Epithelial cell of proximal tubule (primary cell): ENCODE measurements at places on chromosomes 5 and 9.

DNA sequence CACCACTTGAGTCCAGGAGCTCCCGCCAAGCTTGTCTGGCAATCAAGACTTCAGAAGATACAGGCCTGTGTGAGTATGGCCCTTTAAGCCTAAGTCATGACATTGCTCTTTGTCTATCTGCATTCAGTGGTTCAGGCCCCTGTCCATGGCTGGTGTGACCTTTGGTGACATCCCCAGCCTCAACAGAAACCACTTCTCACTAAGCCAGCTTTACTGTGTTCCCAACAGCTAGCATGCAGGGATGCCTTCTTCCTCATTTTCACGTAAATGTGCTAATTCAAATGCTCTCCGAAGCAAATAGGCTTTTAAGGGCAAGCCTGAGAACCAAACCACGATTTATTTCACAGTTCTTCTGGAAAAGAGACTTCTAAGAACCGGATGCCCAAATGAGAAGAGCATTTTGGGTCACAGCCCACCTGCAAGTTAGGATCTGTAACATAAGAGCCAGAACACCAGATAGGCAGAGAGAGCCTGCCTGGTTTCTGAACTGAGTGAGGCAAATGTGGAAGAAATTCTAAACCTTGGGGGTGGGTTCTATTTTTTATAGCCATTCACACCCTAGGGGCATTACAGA is 14.9 kb downstream of the CD180 start:
- no peak for DNase-seq

GRCh38 chr5:1555011-1555807 is 31.4 kb upstream of the LPCAT1 start:
- DNase-seq, result peak; percentile 95

GRCh38 chr9:36064448-36065037 is 27.8 kb downstream of the RECK start:
- no peak for DNase-seq

- no peak for DNase-seq
Observed at GRCh38 chr9:94630281-94630680, 9.0 kb downstream of the FBP1 start.

DNA sequence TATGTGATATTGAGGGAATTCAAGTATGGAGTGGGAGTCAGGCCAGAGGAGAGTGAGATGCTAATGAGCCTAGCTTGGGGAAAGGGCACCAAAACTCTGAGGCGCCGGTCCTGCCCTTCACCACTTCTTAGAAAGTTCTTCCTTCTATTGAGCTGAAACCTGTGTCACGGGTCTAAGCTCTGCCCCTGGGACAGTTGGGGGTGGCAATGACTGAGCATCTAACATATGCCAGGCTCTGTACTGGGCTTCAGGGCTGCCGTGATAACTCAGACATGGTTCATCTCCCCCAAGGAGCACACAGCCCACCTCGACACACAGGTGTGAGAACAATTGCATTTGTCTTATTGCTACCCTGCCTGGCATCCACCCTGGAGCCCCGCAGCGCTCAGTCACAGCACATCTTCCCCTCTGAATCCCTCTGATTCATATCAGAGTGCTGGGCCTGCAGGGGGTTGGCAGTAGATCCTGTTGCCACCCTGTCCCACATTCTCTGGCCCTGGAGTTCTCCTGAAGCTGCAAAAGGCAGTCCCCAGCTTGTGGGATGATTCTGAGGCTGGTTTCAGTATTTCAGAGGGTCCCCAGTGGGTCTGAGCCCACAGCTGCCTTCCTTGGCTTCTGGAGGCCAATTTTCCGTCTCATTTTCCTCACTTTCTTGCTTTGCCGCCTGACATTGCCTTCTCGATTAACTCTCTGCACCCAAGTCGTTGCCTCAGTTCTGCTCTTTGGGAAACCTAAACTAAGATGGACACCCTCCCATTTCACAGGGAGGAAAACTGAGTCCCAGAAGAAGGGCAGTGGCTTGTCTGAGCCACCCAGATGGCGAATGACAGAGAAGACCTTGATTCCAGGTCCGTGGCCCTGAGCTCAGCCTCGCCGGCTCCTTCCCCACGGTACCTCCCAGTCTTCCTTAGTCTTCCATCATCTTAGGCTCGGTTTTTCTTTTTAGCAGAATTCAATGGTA is 42.5 kb downstream of the ALG2 start:
- no peak for DNase-seq

DNA sequence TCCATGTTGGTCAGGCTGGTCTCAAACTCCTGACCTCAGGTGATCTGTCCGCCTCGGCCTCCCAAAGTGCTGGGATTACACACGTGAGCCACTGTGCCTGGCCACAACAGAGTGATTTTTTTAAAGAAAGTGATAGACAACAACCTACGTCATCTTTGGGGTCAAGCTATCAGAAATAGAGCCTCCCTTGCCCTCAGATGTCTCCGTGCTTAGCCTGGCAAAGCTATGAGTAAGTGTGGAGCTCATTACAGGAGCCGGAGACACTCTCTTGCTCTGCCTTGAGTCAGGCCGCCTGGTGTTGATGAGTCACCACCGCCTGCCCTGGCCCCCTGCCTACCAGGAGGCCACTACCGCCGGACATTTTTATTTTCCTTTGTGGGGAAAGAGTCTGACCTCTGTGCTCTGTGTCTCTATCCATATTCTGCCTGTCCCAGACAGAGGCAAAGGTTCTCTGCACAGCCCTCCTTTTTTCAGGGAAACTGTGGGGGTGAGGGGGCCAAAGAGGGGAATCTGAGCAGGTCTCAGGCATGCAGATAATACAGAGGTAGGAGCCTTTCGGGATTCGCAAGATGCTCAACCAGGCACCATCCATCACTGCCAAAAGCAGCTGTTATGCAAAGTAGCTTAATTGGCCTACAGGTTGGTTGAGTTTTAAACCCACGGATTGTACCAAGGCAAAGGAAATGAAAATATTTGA is 123.7 kb upstream of the CPEB4 start:
- peak; percentile 91 for DNase-seq

GRCh38 chr5:159263569-159263905 is 447 bp downstream of the UBLCP1 start:
- no peak for DNase-seq

- DNase-seq, result no peak
Observed at GRCh38 chr5:50445296-50445949, 4.3 kb upstream of the EMB start.

- peak; percentile 93 for DNase-seq
Observed at GRCh38 chr9:91060520-91061343, 259.1 kb downstream of the SYK start.

- no peak for DNase-seq
Observed at GRCh38 chr5:125703616-125704015, 719.6 kb upstream of the GRAMD2B start.

DNA sequence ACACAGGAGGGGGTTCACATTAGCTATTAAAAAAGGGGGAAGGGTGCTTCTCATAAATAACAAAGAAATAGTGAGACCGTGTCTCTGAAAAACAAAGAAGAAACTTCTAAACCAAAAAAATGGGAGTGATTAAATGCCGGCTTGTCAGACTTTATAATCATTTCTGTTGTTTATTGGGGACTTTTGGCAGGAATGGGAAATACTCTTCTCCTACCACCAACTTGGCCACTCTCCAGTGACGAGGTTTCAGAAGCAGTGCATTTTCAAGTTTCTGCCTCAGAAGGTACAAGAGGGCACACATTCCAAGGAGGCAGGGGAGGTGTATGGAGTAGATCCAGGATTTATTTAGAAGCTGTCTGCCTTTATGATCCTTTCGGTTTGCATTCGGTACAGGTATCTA is 46.2 kb downstream of the LIX1 start:
- DNase-seq, result peak; percentile 26

- DNase-seq, result no peak
Observed at GRCh38 chr5:95649842-95650620, 3.5 kb downstream of the RFESD start.

DNA sequence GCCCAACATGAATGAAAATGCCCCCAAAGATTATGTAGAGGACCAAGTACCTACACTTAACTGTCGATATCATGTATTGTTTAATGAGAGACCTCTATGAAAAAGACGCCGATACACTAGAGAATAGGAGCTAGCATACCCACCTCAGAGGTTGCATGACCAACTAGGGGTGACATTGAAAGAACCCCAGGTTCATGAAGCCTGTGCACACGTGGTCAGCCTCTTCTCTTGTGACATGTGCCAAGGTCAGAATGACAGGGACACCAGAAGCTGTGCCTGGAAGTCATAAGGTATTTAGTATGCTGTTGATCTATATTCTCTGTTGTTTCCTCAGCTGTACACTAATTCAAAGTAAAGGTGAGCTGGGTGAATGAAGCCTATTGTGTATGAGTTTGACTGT is 1594.1 kb downstream of the EFNA5 start:
- DNase-seq, result no peak

- peak; percentile 12 for DNase-seq
Observed at GRCh38 chr9:77751341-77752091, 103.4 kb upstream of the GNA14 start.

GRCh38 chr5:114658194-114658593 is 296.3 kb downstream of the KCNN2 start:
- no peak for DNase-seq

GRCh38 chr9:12765088-12765798 is 9.6 kb upstream of the LURAP1L start:
- no peak for DNase-seq

- no peak for DNase-seq
Observed at GRCh38 chr5:55363856-55364255, 56.1 kb downstream of the MTREX start.

DNA sequence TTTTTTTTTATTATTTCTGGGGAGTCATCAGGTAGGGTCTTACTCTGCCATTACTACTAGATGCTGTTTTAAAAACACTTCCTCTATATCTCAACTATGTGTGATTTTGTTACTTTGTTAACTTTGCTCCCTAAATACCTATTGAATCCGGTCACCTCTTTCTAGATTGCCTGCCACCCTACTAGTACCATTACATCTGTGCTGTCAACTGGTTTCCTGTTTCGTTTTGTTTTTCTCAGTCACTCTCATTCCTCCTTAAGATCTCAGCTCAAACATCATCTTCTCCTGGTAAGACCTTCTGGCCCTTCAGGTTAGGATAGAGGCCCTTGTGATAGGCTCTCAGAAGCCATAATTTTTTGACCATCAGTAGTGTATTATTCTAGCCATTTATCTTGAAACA is 324.2 kb upstream of the ATP10B start:
- DNase-seq, result no peak

GRCh38 chr9:36407122-36407723 is 7.2 kb upstream of the RNF38 start:
- no peak for DNase-seq

GRCh38 chr9:95446259-95446658 is 70.5 kb downstream of the PTCH1 start:
- no peak for DNase-seq

- no peak for DNase-seq
Observed at GRCh38 chr9:128910906-128911305, 9.9 kb upstream of the PHYHD1 start.

- DNase-seq, result no peak
Observed at GRCh38 chr5:61767231-61768080, 435.4 kb downstream of the ZSWIM6 start.

- DNase-seq, result no peak
Observed at GRCh38 chr5:91369480-91369879, 13.6 kb downstream of the ARRDC3 start.

GRCh38 chr9:98280574-98280973 is 25.1 kb upstream of the TBC1D2 start:
- DNase-seq, result no peak

DNA sequence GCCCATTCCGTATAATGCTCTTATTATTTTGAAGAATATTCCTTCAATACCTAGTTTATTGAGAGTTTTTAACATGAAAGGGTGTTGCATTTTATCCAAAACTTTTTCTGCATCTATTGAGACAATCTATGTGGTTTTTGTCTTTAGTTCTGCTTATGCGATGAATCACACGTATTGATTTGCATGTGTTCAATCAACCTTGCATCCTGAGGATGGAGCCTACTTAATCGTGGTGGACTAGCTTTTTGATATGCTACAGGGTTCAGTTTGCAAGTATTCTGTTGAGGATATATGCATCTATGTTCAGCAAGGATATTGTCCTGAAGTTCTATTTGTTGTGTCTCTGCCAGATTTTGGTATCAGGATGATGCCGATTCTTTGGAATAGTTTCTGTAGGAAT is 1070.3 kb upstream of the CDH18 start:
- no peak for DNase-seq

GRCh38 chr5:164967354-164967753 is 1461.9 kb downstream of the MAT2B start:
- DNase-seq, result no peak

- no peak for DNase-seq
Observed at GRCh38 chr9:109478665-109479380, 19.3 kb downstream of the PTPN3 start.

- DNase-seq, result peak; percentile 15
Observed at GRCh38 chr5:170791325-170791954, 7.9 kb downstream of the GABRP start.

DNA sequence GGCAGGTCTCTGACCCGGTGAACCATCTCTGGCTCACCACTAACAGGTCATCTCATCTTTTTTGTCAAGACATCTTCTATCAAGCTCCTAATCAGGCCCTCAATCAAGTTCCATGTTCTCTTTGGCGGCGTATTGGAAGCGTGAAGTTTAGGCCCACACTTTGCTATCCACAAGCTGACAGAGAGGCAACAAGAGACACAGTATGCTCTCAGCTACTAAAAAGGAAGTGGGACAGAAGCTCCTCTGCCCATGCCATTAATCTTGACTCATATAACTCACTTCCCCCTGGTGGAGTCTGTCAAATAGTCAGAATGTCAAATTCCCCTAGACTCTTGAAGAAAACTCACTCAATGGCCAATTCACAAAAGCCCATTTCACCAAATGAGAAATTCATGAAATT is 77.6 kb upstream of the TMC1 start:
- no peak for DNase-seq

DNA sequence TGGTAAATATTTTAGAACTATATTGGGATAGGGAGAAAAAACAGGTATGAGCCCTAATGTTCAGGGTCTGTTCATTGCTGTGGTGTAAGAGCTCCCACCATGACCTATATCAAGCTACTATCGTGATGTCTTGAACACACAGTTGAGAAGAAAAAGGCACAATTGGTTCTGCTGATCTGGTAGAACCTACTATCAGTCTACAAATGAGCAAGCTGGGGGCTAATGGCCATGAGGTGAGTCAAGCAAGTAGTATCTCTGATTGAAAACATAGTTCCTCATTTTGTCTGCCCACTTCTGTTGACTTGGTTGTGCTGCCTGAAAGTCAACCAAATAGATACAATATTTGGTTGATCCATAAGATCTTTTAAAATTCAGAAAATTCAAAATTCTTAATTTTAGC is 1026.3 kb downstream of the CDH12 start:
- DNase-seq, result no peak

GRCh38 chr5:122252319-122252718 is 59.7 kb upstream of the SNCAIP start:
- DNase-seq, result no peak

GRCh38 chr9:37820142-37820541 is 19.5 kb downstream of the DCAF10 start:
- DNase-seq, result no peak
